ENCODE measurements at places on chromosomes 6 and 20.

DNA sequence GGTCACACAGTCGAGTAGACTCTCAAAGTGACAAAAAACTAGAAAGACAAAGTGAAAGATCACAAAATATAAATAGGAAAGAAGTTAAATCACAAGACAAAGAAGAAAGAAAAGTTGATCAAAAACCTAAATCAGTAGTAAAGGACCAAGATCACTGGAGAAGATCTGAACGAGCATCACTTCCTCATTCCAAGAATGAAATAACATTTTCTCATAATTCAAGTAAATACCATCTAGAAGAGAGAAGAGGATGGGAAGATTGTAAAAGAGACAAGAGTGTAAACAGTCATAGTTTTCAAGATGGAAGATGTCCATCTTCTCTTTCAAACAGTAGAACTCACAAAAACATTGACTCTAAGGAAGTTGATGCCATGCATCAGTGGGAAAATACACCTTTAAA, 31.6 kb upstream of the GJA10 start:
- no peak for DNase-seq

DNA sequence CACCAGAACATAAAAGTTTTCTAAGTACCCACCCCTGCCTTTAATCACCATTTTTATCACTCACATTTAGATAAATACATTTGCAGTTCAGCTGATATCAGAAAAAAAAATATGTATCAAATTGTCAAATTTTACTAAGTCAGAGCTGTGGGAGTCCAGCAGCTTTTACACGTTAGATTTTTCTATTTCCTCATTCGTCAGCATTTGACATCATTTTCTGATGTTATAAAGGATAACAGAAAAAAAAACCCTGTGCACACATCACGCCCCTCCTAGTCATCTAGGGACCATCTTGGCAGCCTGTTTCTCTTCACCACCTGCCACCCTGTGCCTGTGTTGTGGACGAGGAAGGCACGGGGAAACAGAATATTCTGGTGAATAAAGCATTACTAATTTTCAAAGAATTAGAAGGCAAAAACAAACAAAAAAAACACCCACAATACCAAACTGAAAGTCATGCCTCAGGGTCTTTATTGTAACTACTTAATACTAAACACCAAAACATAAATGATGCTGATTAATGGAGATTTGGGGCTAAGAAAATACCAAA, 12.4 kb downstream of the B4GALT5 start:
- DNase-seq, result peak; percentile 64

GRCh38 chr6:9044426-9044825, 609.1 kb upstream of the SLC35B3 start:
- peak; percentile 38 for DNase-seq

DNA sequence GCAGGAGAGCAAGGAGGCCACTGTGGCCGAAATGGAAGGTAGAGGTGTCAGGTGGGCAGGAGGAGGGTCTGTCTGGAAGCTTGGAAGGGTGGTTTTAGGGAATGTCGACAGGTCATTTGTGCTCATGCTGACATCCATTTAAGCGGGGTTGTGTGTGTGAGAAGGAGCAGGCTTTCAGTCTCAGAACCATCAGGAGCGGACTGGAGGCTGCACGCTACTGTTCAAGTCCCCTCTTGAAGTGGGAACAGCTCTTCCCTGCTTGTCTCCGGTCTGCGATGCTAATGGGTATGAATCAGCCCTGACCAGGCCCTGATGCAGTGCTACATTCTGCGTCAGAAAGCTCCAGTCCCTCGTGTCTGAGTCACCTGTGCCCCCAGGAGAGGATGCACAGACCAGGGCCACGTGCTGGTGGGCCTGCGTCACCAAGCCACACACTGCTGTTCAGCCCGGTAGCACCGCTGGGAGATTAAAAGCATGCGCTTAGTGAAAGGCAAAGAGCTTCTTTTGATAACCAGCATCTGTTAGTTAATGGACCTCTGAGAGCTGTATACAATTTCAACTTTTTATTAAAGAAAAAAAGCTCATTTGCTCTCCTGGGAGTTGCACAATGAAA, 58.0 kb downstream of the APCDD1L start:
- DNase-seq, result peak; percentile 21

DNA sequence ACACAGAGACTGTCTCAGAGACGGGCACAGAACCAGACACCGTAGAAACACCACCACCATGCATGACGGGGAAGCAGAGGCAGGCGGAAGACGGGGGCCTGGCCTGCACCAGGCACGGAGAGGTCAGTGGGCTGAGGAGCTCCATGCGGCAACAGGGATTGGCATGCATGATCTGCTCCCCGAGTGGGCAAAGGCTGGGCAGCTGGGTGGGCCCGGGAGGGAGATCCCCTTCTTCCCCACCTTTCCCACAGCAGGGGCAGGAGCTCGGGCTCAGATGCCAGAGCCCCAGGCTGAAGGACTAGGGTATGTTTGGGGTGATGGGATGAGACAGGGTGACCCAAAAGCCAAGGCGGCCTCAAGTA, 43.2 kb downstream of the RAB44 start:
- DNase-seq, result no peak

GRCh38 chr20:56925831-56926170, 296.7 kb downstream of the TFAP2C start:
- DNase-seq, result no peak
